ENCODE measurements at places on chromosomes 5 and 9. TPM values are rescaled to one million over a fixed set of nuclear protein-coding genes. Genes with fewer than 3 reads are reported as not detected.

Gene C5orf34
- 14.4 TPM for total RNA-seq

Gene CCNI2
- 4.3 TPM for total RNA-seq

DNA sequence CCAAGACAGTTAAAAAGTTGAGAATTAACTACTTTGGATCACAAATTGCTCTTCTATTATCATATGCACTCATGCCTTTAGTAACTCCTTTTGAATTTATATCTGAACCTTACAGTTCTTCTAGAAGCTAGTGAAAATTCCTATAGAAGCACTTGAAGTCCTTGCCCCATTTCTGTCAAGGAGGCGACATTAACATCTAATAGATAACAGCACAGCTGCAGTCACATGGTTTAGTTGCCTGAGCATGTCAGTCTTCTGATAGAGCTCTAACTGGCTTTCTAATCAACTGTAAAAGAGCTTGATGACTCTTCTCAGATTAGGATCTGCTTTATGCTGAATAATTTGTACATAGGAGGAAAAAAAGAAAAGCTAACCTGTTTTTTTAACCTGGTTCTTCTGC, 9.0 kb downstream of the RFESD start:
- no peak for DNase-seq

DNA sequence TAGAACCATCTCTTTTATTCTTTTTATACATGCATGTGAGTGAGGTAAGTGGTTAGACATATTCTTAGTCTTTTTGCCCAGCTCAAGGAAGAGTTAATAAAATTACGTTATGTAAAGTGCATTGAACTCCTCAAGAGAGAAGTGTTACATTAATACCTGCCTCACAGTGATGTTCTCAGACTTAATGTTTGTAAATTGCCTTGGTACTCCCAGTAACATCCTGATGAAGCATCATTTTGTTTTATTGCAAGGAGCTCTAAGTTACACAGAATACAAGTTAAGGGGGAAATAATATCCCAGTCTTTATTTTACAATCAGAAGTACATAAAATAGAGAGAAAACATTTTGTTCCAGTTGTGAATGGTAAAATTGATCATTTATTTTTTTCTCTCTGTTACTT, 89.5 kb upstream of the ARRDC3 start:
- DNase-seq, result no peak

Measured in activated CD4-positive, alpha-beta T cell treated with anti-CD3 and anti-CD28 coated beads for 36 hours (primary cell).